ENCODE measurements at places on chromosomes 4 and X.

GRCh38 chr4:20422398-20422797, 170.7 kb downstream of the SLIT2 start:
- peak; percentile 1 for DNase-seq

DNA sequence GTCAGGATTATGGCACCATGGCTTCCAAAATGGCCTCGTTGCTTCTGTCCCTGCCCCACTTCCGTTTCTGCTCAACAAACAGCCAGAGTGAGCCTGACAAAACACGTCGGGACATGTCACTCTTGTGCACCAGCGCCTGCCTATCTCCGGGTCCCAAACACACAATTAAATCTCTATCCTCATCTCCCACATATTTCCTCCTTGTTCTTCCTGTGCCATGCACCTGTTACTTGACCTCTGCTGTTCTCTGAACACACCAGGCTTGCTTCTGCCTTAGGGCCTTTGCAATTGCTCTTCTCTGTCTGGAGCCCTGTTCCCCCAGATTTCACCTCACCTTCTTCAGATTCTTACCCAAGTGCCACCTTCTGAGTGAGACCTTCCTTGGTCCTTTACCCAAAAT, 12.7 kb upstream of the CD38 start:
- no peak for DNase-seq

GRCh38 chr4:76210452-76210851, 3.2 kb downstream of the SCARB2 start:
- DNase-seq = no peak

- DNase-seq = no peak
Measured at GRCh38 chr4:169274033-169274432, 3.3 kb upstream of the SH3RF1 start.

DNA sequence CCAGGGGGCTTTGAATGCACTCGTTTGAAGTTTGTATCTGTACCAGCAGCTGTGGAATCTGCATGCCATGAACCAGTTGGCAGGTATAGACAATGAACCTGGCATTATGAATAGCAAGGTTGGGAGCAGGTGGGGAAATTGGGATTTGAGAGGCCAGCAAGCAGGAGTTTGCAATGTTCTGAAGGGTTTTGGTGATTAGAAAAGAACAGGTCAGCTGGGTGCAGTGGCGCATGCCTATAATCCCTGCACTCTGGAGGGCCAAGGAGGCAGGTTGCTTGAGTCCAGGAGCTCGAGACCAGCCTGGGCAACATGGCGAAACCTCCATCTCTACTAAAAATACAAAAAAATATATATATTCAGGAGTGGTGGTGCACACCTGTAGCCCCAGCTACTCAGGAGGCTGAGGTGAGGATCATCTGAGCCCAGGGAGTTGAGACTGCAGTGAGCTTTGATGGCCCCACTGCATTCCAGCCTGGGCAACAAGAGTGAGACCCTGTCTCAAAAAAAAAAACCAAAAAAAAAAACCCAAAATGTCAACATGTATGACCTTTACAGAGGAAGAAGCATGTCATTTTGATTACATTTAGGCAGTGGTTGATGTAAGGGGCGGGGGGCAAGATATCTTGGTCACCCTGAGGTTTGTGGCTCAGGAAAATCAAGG, 63.9 kb downstream of the TSC22D3 start:
- no peak for DNase-seq

DNA sequence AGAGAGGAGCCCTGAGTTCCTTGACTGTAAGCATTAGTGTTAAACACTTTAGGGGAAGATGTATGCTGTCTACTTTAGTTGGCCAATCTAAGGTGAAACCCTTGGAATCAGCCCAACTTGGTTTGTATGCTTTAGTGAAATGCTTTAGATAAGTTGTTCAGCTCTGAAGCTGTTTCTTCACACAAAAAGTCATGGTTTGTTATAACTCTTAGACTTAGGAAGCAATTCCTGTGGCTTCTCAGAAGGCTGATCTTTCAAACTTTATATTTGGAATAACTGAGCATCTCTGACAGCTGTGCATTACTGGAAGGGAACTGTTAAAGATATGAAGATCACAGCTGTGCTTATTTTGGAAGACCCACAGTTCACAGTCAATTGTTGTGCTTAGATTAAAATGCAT, 714.1 kb downstream of the FAT4 start:
- no peak for DNase-seq

DNA sequence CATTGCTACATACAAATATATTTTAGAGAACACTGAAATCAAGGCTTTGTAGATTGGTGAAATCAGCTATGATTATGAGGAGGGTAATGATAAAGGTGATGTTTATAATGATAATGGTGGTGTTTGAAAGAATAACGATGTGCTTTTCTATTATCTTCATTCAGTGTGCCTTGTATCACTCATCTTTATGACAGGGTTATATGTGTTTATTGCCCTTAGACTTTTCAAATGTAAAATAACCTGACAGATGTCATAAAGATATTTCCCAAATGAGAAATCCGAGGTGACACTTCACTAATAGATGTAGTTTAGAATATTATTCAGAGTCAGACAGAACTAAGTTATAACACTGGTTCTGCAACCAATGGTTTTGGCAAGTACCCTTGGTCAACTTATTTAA, 323.0 kb upstream of the SPANXN4 start:
- no peak for DNase-seq

Measured in activated T-cell treated with anti-CD3 and anti-CD28 coated beads for 1 hour (primary cell).